ENCODE measurements at places on chromosomes 7 and 10. TPM values are rescaled to one million over a fixed set of nuclear protein-coding genes. Genes with fewer than 3 reads are reported as not detected.

PGAM2 gene
- total RNA-seq: not detected

SUGCT gene
- 1.1 TPM for total RNA-seq

KAZALD1 gene
- total RNA-seq: 15.0 TPM

CYP26A1 gene
- not detected for total RNA-seq

HPS1 gene
- 56.7 TPM for total RNA-seq

NXPH1 gene
- not detected for total RNA-seq

ERVW-1 gene
- not detected for total RNA-seq

MYH16 gene
- not detected for total RNA-seq

AKR1C8 gene
- not detected for total RNA-seq

LLCFC1 gene
- not detected for total RNA-seq

FAM25G gene
- not detected for total RNA-seq

CTAGE6 gene
- 0.38 TPM for total RNA-seq

NRP1 gene
- total RNA-seq: 223 TPM

ANXA8L1 gene
- total RNA-seq: 109 TPM

TRIM73 gene
- 0.84 TPM for total RNA-seq

SLC18A3 gene
- not detected for total RNA-seq
